Activated T-helper 9 cell treated with anti-CD3 and anti-CD28 coated beads, Interleukin-2, amount 50 U/mL, for 16 hours (primary cell): ENCODE measurements at places on chromosomes 16 and 17.

GRCh38 chr17:5678171-5678570 lies 93.9 kb upstream of the NLRP1 start:
- no peak for DNase-seq

GRCh38 chr16:10918294-10919002 lies 23.8 kb downstream of the DEXI start:
- peak; percentile 62 for DNase-seq

- no peak for DNase-seq
Measured at GRCh38 chr16:50685462-50686063, 4.5 kb upstream of the SNX20 start.

GRCh38 chr17:6714315-6714874 lies 1.2 kb upstream of the SLC13A5 start:
- no peak for DNase-seq

DNA sequence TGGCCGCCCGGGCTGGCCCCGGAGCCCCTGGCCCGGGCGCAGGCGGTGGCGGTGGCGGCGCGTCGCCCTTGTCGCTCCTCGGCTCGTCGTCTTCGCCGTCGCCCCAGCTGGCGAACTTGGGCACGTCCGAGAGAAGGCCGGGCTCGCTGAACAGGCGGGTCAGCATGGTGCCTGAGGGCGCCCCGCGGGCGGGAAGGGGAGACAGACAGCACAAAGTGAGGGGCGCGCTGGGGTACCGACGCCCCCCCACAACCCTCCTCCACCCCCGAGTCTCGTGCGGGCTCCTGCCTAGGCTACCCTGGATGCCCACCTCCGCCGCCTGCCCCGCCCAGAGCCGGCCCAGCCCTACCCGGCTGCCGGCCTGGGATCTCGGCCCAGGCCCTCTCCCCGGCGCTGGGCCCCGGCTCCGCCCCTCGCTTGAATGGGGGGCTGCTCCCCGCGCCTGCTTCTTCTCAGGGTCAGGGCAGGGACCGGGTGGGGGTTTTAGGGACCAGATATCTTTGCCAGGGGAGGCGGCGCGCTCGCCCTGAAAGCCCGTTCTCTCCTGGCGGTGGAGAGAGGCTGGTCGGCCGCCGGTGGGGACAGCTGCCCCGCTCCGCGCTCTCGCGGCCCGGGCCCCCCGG lies 1.2 kb downstream of the NEUROD2 start:
- DNase-seq = no peak

GRCh38 chr16:27237219-27238015 lies 31.2 kb downstream of the NSMCE1 start:
- DNase-seq = peak; percentile 72

DNA sequence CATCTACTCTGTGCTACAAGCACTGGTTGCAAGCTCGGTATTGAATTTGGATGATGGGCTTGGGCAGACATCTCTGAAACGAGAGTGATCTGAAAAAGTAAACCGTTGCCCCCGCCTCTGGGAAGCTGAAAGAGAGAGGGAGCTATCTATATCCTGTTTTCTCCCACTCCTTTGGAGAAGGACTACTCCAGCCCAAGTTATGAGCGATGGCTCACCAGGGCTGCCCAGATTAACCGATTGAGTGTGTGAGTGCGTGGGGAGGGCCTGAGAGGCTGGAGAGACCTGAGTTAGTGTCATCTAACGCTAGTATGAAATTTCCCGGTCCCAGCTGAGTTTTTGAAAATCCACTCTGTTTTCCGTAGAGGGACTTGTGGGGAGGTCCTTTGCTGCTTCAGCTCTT lies 11.5 kb downstream of the MGAT5B start:
- no peak for DNase-seq

- no peak for DNase-seq
Measured at GRCh38 chr16:24855678-24856077, 9.9 kb downstream of the SLC5A11 start.

- DNase-seq = no peak
Measured at GRCh38 chr16:12558641-12559040, 245.0 kb downstream of the CPPED1 start.

- DNase-seq = no peak
Measured at GRCh38 chr17:42675965-42676423, 800 bp downstream of the PLEKHH3 start.

DNA sequence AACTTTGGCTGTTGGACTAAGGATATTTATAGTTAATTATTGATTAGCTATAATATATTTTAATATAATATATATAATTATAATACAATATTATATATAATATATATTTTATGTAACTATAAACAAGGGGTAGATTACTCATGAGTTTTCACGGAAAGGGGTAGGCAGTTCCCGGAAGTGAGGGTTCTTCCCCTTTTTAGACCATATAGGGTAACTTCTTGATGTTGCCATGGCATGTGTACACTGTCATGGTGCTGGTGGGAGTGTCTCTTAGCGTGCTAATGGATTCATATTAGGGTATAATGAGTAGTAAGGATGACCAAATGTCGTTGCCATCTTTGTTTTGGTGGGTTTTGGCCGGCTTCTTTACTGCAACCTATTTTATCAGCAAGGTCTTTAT lies 315.6 kb downstream of the WWOX start:
- no peak for DNase-seq

DNA sequence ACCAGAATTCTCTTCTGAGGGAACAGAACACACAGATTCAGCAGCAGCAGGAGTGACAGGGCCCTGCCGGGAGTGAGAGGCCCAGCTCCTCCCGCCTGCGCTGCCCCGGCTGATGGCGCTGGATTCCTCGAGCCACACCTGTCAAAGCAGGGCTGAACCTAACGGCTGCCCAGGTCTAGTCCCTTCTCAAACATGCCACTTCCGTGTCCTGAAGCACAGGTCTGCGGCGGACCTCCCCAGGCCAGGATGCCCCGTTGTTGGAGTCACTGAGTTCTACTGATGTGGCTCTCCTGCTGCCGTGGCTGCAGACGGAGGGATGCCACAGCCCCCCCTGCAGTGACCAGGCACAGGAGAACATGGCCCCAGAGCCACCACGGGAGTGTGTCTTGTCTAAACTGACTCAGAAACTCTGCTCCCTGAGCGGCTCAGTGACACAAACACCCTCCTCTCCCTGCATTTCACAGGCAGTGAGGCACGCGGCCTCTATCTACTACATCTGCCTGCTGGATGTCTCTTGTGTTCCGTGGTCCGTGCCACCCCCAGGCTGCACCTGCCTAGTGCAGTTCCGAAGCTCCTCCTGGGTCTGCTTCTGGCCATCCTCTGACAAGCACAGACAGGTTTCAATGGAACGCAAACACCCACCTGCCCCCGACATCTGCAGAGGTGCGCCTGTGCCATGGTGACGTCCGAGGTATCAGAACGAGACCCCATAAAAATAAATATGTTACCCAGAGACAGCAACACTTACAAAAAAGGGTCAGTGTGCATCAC lies 44.7 kb upstream of the DNAH17 start:
- DNase-seq = no peak

DNA sequence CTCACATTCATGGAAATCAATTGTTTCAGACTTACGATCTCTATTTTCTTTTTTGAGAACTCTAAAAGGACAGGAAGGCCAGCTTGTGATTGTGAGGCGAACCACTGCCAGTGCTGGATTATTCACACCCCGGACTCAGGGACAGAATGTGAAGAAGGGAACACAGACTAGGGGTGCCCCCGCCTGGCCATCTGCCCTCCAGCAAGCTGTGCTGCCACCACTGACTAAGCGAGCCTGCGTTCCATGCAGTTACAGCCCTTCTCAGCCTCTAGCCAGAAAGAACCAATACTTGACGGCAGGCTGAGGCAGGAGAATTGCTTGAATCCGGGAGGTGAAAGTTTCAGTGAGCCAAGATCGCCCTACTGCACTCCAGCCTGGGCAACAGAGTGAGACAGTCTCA lies 2.8 kb downstream of the HAGH start:
- DNase-seq = no peak
